CD4-positive, alpha-beta T cell (primary cell): ENCODE measurements at places on chromosomes 7 and 10.

- no peak for DNase-seq
Observed at GRCh38 chr7:50735333-50735732, 47.4 kb downstream of the GRB10 start.

DNA sequence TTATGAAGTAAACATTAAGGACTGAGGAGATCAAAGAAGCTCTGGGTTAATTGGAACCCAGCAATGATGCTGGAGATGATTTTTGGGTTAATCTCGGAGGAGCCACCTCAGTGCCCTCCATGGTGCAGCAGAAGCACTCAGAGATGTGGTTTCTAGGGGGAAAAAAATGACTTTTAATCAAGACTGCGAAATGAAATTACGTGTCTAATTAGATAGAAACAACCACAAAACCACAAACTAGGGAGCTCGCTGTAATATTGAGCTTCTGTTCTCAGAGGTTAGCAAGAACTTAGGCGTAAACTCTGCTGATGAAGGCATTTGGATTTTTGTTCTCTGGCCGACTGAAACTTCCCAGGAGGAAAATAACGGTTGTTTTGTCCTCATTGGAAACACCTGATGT lies 319.0 kb downstream of the GRID1 start:
- DNase-seq: no peak

GRCh38 chr10:112243713-112244112 lies 39.5 kb upstream of the TECTB start:
- no peak for DNase-seq

DNA sequence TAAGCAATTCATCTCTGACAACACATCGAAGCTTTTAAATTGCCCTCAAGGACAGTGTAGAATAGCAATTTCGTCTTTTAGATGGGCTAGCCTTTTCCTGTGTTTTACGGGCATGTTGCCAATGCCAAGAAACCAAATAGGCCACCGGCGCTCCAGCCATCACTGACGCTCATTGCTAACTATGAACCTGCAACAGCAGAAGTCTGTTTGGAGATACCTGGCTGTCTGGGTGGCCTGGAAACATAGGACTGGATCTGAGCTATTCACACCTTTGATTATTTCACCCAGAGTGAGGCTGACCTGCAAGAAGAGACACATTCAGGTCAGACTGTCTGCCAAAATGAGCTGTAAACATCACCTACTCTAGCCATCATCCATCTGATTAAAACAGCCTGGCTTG lies 12.0 kb downstream of the KPNA7 start:
- no peak for DNase-seq

DNA sequence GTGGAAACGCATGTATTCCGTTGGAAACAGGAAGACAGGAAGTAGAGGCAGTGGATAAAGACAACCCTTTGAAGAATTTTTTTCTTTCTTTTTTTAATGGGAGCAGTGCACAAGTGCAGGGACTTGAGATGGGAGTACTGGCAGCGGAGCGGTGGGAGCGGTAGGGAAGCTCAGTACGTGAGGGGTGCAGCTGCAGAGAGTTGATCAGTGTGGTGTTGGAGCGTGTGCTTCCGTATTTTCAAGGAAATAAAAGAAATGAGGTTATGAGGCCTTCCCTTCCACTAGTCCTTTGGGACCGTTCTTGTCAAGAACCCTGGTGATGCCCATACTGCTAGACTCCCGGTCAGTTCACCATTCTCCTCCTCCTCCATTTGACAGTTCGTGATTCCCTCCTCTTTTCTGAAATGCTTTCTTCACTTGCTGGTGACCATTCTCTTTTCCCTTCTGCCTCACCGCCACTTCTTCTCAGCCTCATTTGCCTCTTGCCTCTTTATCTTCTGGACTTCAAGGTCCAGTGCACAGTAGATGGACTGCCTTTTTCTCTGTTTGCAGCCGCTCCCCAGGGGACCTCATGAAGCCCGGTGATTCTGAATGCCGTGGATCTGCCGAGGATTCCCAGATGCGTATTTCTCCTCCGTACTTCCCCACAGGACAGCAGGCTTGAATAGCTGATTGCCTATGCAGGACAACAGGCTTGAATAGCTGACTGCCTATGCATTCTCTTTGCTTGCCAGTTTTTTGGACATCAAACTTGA lies 39.1 kb upstream of the TMEM236 start:
- DNase-seq: no peak

DNA sequence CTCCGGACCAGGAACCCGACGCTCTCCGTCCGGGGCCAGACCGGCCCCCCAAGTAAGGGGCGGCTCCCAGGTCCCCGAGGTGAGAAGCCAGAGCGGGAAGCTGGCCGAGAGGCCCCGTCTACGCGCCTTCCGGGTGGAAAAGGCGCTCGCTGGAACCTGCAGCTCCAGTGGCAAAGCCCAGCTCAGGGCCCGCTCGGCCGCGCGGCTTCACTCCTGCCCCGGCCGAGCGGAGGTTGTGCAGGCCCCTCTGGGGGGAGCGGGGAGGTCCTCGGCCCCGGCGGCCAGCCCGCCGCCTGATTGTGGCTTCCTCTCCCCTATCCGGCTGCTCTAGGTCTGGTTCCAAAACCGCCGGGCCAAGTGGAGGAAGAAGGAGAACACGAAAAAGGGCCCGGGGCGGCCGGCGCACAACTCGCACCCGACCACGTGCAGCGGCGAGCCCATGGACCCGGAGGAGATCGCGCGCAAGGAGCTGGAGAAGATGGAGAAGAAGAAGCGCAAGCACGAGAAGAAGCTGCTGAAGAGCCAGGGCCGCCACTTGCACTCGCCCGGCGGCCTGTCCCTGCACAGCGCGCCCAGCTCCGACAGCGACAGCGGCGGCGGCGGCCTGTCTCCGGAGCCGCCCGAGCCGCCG lies 2.9 kb downstream of the UNCX start:
- no peak for DNase-seq

DNA sequence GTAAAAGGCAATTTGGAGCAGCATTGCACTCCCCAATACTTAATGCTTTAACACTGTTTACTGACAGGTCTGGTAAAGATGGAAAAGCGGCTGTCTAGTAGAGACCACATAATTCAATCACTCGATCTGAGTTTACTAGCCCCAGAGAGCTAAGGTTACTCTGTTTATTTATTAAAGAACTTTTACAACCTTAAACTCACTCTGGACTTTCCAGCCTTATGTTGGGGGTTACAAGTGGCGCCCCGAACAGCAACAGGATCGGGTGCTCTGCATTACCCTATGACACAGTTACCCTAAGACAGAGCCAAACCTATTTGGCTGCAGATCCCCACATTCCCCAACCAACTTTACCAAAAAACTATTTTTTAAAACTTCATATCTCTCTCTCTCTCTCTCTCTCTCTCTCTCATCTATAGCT lies 43.9 kb downstream of the MRPS24 start:
- no peak for DNase-seq

- no peak for DNase-seq
Observed at GRCh38 chr7:123747620-123748141, 1.1 kb downstream of the WASL start.

- no peak for DNase-seq
Observed at GRCh38 chr7:114631249-114631822, 216.7 kb downstream of the FOXP2 start.
